Heart right ventricle (tissue), 16 donors: ENCODE measurements at places on chromosomes 6 and 20.

DNA sequence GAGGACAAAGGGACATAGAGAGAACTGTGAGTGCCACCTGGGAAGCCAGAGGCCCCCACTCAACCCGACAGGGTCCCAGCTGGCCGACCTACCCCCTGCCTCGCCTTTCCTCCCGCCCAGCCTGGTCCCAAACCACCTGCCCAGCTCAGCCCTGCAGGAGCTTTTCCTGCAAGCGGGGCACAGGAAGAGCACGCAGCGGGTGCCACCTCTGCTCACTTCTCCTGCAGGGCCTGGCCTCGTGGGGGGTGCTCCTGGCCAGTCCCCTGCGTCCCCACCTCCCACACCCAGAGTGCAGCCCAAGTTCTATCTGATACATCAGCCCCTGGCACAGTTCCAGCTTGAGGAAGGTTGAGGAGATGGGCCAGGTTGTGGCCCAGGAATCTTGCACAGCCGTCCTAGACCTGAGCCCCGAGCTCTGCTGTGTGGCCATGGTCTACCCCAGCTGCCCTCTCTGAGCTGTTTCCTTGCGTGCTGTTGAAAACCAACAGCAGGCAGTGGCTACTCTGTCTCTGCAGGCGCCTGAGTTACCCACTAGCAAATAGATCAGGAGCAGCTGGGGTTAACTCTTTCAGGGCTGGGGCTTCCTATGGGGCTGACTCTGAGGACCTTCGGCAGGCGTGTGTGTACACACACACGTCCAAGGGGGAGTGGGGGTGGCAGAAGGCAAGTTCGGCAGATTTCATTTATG lies 1.7 kb downstream of the NECAB3 start:
- peaks cover 30% of the 10 kb centered on the region for H3K36me3 ChIP-seq
- DNase-seq = no peak
- peak overlapping the region; percentile 92 for H3K4me3 ChIP-seq
- peaks cover 51% of the 10 kb centered on the region for H3K4me1 ChIP-seq

- H3K27ac ChIP-seq = no peak overlapping the region
- H3K27me3 ChIP-seq = no peaks in the 10 kb centered on the region
- no peaks in the 10 kb centered on the region for H3K36me3 ChIP-seq
- no peak for DNase-seq
Observed at GRCh38 chr6:44401138-44401537, 13.6 kb downstream of the CDC5L start.

GRCh38 chr6:170032197-170032596 lies 258.7 kb downstream of the DLL1 start:
- H3K27me3 ChIP-seq = no peaks in the 10 kb centered on the region
- H3K4me1 ChIP-seq = no peaks in the 10 kb centered on the region
- H3K36me3 ChIP-seq = no peaks in the 10 kb centered on the region
- DNase-seq = no peak
- H3K27ac ChIP-seq = no peak overlapping the region

DNA sequence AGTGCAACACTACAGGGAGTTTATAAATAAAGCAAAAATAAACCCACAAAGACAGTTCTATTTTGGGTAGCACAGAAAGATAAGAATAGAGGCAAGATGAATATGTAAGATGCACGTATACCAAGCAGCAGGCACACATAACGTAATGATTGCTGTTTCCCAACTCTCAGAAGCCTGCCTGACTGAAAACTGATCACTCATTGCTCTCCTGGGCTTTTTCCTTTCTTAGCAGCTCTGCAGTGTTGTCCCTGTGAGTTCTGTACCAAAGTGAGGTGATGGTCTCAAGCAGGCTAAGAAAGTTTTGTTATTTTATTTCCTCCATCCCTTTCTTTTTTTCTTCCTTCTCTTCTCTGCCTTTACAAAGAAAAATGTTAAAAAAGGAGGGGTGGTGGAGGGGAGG lies 522.0 kb upstream of the MAN1A1 start:
- no peak overlapping the region for H3K27ac ChIP-seq
- no peaks in the 10 kb centered on the region for H3K36me3 ChIP-seq
- no peak overlapping the region for H3K4me3 ChIP-seq
- DNase-seq = no peak

DNA sequence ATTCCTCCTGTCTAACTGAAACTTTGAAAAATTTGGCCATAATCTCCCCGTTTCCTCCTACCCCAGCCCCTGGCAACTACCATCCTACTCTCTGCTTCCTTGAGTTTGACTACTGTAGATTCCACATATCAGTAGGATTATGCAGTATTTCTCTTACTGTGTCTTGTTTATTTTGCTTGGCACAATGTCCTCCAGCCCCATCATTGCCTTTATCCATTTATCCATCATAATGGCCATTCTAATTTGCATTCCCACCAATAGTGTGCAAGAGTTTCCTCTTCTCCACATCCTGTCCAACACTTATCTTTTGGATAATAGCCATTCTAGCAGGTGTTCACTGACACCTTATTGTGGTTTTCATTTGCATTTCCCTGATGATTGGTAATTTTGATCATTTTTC lies 202.3 kb downstream of the THBS2 start:
- no peak overlapping the region for H3K27ac ChIP-seq
- H3K4me3 ChIP-seq = no peak overlapping the region
- no peaks in the 10 kb centered on the region for H3K4me1 ChIP-seq
- no peaks in the 10 kb centered on the region for H3K27me3 ChIP-seq

DNA sequence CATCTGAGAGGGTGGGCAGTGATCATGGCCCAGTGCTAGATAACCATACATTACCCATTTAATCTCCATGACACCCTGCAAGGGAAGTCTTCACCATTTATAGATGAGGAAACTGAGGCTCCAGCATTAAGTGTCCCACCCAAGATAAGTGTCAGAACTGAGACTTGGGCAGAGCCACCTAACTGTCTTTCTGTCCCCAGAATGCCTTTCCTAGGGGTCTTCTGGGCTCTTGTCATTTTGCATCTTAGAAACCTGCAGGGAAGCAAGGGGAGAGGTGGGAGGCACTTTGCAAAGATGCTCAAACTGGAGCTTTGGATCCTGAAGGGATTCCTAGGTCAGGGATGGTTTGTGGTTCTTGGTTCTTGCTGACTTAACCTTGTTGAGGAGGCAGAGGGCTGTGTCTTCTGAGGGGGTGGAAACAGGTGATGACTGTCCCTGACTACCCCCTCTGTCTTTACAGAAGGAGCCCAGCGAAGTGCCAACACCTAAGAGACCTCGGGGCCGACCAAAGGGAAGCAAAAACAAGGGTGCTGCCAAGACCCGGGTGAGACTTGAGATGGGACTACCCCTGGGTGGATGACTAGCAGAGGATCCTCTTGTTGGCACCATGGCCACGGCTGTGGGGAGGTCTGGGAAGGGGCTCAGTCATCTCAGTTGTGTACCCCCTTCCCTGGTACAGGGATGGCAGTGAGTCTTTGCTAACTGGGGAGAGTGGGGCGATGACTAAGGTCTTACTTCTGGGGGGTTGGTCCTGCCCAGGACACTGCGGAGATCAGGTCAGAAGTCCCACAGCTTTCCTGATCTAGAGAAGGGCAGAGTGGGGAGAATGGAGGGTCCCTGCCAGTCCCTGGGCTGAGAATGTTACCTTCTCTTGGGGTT lies 5.8 kb downstream of the HMGA1 start:
- no peaks in the 10 kb centered on the region for H3K27me3 ChIP-seq
- peaks cover 20% of the 10 kb centered on the region for H3K4me1 ChIP-seq
- H3K27ac ChIP-seq = no peak overlapping the region
- no peak for DNase-seq

DNA sequence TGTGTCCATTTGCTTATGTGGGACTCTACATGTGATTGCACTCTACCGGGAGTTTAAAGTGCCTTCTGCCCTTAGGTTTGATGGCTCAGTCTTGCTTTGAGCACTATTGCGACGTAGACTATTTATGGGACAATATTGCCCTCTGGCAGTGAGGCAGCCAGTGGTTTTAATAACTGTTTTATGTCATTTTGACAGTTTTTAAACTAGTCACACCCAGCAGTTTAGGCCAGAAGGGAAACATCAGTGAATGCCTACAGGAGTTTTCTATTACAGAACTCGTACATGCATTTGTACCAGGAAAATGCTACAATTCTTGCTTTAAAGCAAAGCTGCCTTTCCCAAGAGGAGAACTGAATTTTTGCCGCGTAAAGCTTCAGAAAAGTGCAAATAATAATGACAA lies 813.7 kb downstream of the KIF16B start:
- DNase-seq = no peak
- no peak overlapping the region for H3K27ac ChIP-seq
- no peaks in the 10 kb centered on the region for H3K27me3 ChIP-seq
- H3K4me3 ChIP-seq = no peak overlapping the region
- H3K4me1 ChIP-seq = no peaks in the 10 kb centered on the region
- H3K36me3 ChIP-seq = no peaks in the 10 kb centered on the region

GRCh38 chr6:52046456-52046855 lies 41.0 kb downstream of the PKHD1 start:
- no peaks in the 10 kb centered on the region for H3K27me3 ChIP-seq
- no peak overlapping the region for H3K27ac ChIP-seq
- DNase-seq = no peak
- H3K4me3 ChIP-seq = no peak overlapping the region

DNA sequence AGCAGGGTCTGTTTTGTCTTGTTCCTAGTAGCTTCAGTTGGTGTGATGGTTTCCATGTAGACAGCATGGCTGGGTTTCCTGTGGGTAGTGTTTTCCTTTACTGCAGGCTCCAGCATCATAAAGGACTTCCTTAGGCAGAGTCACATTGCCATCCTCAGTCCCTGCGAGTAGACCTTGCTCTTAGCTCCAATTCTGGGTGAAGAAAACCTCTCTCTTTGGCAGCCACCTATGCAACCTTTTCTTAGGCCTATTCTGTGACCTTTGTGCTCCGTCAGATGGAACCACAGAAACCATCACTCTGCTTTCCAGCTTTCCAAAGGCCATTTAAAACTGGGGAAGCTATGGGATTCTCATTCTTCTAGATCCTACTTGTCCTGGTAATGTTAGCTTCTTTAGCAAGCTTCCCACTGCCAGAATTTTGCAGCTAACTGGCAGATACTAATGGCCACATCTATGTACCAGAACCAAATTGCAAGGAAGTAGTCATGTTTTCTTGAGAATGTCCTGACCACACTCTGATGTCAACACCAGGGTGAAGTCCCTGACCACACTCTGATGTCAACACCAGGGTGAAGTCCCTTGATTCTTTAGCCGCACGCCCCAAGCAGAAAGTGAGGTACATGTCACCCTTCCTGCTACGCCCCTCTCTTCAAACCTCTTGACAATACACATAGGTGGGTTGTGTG lies 646.6 kb upstream of the HS3ST5 start:
- H3K4me3 ChIP-seq = no peak overlapping the region
- H3K27me3 ChIP-seq = no peaks in the 10 kb centered on the region
- no peaks in the 10 kb centered on the region for H3K4me1 ChIP-seq
- DNase-seq = no peak
- no peak overlapping the region for H3K27ac ChIP-seq

- no peaks in the 10 kb centered on the region for H3K36me3 ChIP-seq
- no peaks in the 10 kb centered on the region for H3K27me3 ChIP-seq
- H3K27ac ChIP-seq = no peak overlapping the region
Observed at GRCh38 chr6:110890288-110890687, 15.7 kb downstream of the AMD1 start.

DNA sequence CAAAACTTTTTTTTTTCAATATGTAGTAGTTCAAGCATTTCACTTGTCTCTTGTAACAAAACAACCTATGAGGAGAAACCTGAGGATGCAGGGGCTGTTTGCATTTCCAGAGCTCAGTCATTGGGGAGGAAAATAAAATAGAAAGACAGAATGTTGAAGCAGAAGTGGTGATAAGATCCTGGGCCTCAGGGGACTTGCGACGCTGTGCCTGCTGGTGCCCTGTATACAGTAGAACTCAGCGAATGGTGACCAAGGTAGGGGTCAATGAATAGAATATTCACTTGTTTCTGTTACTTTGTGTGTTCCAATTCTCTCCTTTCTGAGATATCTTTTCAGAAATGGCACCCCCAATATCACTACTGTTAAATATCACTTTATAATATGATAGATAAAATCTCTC lies 271.6 kb downstream of the FARS2 start:
- H3K27me3 ChIP-seq = no peaks in the 10 kb centered on the region
- no peaks in the 10 kb centered on the region for H3K4me1 ChIP-seq
- no peak for DNase-seq
- H3K36me3 ChIP-seq = no peaks in the 10 kb centered on the region

- H3K27ac ChIP-seq = peak overlapping the region; percentile 64
- no peaks in the 10 kb centered on the region for H3K27me3 ChIP-seq
- peaks cover 88% of the 10 kb centered on the region for H3K4me1 ChIP-seq
- H3K36me3 ChIP-seq = no peaks in the 10 kb centered on the region
- DNase-seq = peak; percentile 49
Observed at GRCh38 chr6:148518511-148519156, 176.0 kb downstream of the SASH1 start.

GRCh38 chr6:21219856-21220255 lies 373.7 kb upstream of the SOX4 start:
- H3K4me1 ChIP-seq = no peaks in the 10 kb centered on the region
- H3K27ac ChIP-seq = no peak overlapping the region
- no peaks in the 10 kb centered on the region for H3K36me3 ChIP-seq
- no peak for DNase-seq
- H3K4me3 ChIP-seq = no peak overlapping the region

DNA sequence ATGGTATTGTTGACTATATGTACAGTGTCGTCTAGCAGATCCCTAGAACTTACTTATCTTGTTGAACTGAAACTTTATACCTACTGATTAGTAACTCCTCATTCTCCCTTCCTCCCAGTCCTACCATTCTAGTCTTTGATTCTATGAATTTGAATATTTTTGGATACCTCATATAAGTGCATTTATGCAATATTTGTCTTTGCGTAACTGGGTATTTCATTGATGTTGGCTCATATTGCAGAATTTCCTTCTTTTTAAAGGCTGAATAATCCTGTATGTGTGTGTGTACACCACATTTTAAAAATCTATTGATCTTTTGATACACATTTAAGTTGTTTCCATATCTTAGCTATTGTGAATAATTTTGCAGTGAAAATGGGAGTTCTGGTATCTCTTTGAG lies 119.9 kb downstream of the SOX4 start:
- no peaks in the 10 kb centered on the region for H3K4me1 ChIP-seq
- no peak overlapping the region for H3K27ac ChIP-seq
- H3K36me3 ChIP-seq = no peaks in the 10 kb centered on the region
- H3K4me3 ChIP-seq = no peak overlapping the region
- DNase-seq = no peak

DNA sequence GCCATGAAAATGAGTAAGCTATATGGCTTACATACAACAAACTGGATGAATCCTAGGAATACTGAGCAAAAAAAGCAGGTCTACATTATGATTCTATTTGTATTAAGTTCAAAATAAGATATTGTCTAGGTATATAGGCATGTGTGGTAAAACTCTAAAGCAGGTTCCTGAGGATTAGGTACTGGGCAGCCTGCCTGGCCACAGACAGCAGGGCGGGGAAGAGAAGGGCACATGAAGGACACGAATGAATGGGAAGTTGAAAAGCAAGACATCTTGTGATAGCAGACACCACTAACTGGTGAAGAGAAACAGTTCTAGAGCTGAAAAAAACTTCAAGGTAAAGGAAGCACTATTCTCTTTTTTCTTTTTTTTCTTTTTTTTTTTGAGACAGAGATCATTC lies 72.6 kb upstream of the SLC4A11 start:
- H3K36me3 ChIP-seq = no peaks in the 10 kb centered on the region
- H3K4me1 ChIP-seq = peaks cover 61% of the 10 kb centered on the region
- DNase-seq = no peak
- peak overlapping the region; percentile 78 for H3K27ac ChIP-seq

GRCh38 chr6:28383235-28384142 lies 16.1 kb downstream of the ZSCAN12 start:
- DNase-seq = peak; percentile 82
- H3K4me3 ChIP-seq = peak overlapping the region; percentile 36
- peaks cover 52% of the 10 kb centered on the region for H3K36me3 ChIP-seq
- peaks cover 15% of the 10 kb centered on the region for H3K4me1 ChIP-seq
- H3K27me3 ChIP-seq = no peaks in the 10 kb centered on the region
